ENCODE measurements at places on chromosomes 5 and 9.

- DNase-seq, result no peak
Measured at GRCh38 chr5:140190872-140191218, 15.9 kb downstream of the CYSTM1 start.

DNA sequence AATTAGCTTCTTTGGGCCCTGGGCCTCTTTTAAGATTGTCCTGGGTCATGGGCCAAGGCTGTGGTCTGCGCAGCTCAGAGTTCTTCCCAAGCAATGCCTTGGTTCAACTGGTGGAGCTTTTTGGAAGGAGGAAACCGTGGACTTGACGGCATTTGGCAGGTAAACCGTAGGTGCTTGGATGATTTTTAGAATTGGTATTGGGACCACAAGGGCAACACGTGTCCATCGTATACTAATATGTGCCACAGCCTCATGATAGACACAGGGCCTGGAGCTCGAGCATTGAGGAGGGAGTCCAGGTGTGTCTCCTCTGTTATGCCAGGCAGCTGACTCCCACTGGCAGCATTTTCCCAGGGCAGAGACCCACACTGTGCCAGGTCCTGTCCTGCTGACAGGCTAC lies 120.9 kb upstream of the PITX1 start:
- no peak for DNase-seq

- peak; percentile 34 for DNase-seq
Measured at GRCh38 chr5:69517763-69518212, 25.2 kb downstream of the OCLN start.

GRCh38 chr5:1698589-1699316 lies 100.9 kb downstream of the MRPL36 start:
- DNase-seq, result no peak

DNA sequence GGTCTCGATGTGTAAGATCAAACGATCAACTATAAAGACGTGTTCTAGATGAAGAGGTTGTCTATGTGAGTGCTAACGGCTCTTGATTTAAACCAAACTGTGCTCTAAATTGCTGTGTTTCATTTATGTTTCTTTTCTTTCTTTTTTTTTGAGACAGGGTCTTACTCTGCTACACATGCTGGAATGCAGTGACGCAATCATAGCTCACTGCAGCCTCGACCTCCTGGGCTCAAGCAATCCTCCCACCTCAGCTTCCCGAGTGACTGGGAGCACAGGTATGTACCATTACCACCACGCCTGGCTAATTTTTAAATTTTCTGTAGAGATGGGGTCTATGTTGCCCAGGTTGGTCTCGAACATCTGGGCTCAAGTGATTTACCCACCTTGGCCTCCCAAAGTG lies 24.0 kb upstream of the RNF130 start:
- DNase-seq, result no peak

DNA sequence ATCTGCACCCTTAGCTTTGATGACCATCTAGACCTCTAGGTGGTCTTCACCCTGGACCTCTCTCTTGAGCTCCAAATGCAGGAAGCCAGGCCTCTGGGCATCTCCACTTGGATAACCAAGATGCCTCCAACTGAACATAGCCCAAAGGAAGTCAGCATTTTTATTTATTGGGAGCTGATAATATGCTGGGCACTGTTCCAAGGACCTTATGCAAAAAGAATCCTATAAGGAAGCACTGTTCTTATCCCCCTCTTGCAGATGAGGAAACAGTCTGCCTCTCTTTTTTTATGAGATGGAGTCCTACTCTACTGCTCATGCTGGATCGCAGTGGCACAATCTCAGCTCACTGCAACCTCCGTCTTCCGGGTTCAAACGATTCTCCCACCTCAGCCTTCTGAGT lies 219.9 kb downstream of the CDK5RAP2 start:
- DNase-seq, result no peak

GRCh38 chr5:115306011-115306536 lies 9.6 kb upstream of the CCDC112 start:
- no peak for DNase-seq

DNA sequence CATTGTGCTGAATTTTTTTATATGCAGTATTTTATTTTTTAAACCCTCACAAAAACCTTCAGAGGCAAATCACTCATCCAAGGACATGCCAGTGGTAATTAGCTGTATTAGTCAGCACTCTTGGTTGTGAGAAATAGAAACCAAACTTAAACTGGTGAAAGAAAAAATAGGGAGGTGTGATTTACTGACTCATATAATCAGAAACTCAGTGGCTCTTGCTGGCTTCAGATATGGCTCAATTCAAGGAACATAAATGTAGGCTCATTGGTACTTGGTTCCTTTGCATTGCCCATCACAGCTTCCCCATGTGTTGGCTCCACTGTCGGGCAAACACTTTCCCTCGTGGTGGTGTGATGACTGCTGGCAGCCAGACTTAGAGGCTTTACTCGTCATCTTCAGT lies 497.2 kb downstream of the MAT2B start:
- DNase-seq, result no peak

DNA sequence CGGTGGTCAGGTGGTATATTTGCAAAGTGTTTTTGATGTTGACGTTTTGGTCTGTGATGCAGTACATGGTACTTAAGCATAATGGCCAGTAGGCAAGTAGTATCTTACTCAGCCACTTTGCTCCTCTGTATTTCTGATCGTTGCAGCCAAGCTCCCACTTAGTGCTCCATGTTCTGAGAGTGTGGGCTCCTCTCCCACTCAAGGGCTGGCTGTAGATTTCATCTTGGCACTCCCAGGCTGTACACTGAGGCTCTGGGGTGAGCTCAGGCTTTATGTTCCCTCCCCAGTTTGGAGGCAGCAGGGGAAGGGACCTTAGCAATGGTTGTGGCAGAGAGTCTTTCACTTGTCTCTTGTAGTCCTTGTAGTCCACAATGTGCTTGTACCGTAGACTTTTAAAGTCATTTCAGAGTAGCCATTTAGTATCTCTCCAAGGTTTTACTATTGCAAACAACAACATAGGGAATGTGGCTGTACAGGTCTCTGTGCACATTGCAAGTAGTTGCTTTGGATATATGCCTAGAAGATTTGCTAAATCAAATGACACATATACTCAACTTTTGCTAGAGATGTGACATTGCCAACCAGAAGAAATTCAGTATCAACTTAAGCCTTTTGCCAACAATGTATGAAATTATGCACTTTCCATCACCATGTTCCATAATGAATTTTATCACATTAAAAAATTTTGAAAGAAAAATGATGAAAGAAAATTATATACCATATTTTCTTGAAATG lies 304.3 kb upstream of the CTNND2 start:
- no peak for DNase-seq

DNA sequence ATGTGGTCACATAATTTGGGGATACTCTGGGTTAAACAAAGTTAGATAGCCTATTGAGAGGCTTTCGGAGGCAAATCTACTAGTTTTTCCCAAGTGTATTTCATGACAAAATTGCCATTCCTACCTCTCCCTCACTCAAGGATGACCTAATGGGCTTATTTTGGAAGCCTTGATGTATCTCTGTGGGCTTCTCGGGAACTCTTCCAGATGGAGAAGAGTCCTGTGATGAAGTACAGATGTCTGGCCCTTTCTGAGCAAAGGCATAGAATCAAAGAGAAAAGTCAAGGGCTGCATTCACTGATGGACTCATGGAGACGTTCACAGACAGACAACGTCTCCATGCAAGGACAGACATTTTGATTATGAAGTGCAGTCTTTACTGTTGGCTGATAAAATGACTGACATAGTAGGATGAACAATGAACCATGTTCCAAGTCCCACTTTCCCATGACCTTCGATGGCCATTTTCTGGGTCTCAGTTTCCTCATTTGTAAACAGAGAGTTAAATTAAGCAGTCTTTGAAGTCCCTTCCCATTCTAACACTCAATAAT lies 347.2 kb upstream of the CD180 start:
- DNase-seq, result no peak

- no peak for DNase-seq
Measured at GRCh38 chr9:114981063-114981462, 50.7 kb upstream of the TNFSF8 start.

- DNase-seq, result no peak
Measured at GRCh38 chr9:31304576-31304975, 1079.9 kb upstream of the ACO1 start.

GRCh38 chr9:38062498-38063362 lies 6.3 kb downstream of the SHB start:
- DNase-seq, result no peak

DNA sequence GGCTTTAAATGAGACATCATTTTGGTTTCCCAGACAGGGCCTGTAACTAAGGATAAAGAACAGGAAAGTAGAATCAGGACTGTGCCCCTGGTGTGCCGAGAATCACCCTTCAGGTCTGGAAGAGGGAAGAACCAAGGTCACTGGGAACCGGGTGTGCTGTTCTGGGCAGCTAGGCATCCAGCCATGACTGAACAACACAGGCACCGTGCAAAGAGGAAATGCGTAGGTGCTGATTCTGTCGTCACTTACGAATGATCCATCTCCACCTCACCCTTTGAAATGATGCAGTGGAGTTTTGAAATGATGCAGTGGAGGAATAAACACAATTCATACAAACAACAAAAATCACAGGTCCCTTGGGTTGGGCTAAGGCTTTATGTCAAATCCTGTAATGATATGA lies 64.4 kb downstream of the MAP1B start:
- DNase-seq, result no peak

DNA sequence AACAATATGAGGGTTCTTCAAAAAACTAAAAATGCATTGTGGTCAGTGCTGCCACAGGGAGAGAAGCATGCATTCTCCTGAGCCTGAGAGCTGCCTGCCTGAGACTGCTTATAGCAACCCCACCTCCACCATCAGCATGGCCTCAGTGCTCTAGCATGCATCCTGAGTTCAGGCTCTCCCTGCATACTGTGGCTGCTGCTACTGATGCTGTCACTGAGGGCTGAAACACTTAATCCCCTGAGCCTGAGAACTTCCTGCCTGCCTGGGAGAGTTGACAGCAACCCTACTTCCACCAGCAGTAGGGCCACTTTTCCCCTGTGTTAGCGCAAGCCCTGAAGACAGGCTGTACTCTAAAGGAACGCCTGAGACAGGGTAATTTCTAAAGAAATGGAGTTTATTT lies 206.0 kb downstream of the FBXO4 start:
- no peak for DNase-seq

GRCh38 chr5:74095871-74096270 lies 469.9 kb downstream of the ARHGEF28 start:
- no peak for DNase-seq
